Osteocyte (in vitro differentiated cells): ENCODE measurements at places on chromosomes 2 and 18. TPM values are rescaled to one million over a fixed set of nuclear protein-coding genes. Genes with fewer than 3 reads are reported as not detected.

DNA sequence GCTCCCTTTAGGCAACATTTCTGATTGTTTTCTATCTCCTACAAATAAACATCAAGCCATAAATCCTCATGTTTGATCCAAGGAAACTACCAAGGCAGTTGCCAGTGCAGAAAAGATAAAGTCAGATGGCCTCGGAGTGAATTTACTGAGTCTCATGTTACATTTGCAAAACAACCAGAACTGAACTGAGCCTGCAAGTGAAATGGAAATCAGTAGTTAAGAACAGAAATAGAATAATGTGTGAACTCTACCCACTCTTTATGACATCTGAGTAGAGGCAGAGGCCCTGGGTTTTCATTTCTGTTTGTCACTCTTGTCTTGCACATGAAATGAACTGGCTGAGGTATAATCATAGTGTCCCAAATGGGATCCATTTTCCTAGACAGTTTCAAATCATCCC, 20.4 kb upstream of the DAPL1 start:
- no peaks in the 10 kb centered on the region for H3K27me3 ChIP-seq
- no peaks in the 10 kb centered on the region for H3K36me3 ChIP-seq
- no peak overlapping the region for H3K4me3 ChIP-seq

GRCh38 chr2:37604716-37605115, 66.7 kb downstream of the CDC42EP3 start:
- peaks cover 5% of the 10 kb centered on the region for H3K36me3 ChIP-seq
- H3K4me1 ChIP-seq: peaks cover 14% of the 10 kb centered on the region
- H3K27me3 ChIP-seq: no peaks in the 10 kb centered on the region

CABLES1 gene
- 50.9 and 51.2 TPM in 2 replicates for total RNA-seq

GRCh38 chr18:44715842-44716241, 35.2 kb downstream of the SETBP1 start:
- peak overlapping the region; percentile 65 for H3K27ac ChIP-seq
- H3K36me3 ChIP-seq: peaks cover 53% of the 10 kb centered on the region
- no peak for DNase-seq
- no peaks in the 10 kb centered on the region for H3K27me3 ChIP-seq
- no peak overlapping the region for H3K4me3 ChIP-seq

GRCh38 chr2:53960476-53960875, 10.3 kb downstream of the PSME4 start:
- no peak overlapping the region for H3K4me3 ChIP-seq
- peaks cover 31% of the 10 kb centered on the region for H3K4me1 ChIP-seq
- DNase-seq: no peak
- no peaks in the 10 kb centered on the region for H3K27me3 ChIP-seq

GRCh38 chr18:33711514-33711913, 133.5 kb downstream of the ASXL3 start:
- no peak overlapping the region for H3K4me3 ChIP-seq
- peaks cover 16% of the 10 kb centered on the region for H3K36me3 ChIP-seq
- no peak overlapping the region for H3K27ac ChIP-seq
- no peaks in the 10 kb centered on the region for H3K27me3 ChIP-seq

- no peak overlapping the region for H3K27ac ChIP-seq
- peaks cover 10% of the 10 kb centered on the region for H3K4me1 ChIP-seq
- no peaks in the 10 kb centered on the region for H3K36me3 ChIP-seq
- peak; percentile 86 for DNase-seq
- H3K4me3 ChIP-seq: peak overlapping the region; percentile 60
Observed at GRCh38 chr2:73291093-73291460, 2.3 kb downstream of the EGR4 start.

DNA sequence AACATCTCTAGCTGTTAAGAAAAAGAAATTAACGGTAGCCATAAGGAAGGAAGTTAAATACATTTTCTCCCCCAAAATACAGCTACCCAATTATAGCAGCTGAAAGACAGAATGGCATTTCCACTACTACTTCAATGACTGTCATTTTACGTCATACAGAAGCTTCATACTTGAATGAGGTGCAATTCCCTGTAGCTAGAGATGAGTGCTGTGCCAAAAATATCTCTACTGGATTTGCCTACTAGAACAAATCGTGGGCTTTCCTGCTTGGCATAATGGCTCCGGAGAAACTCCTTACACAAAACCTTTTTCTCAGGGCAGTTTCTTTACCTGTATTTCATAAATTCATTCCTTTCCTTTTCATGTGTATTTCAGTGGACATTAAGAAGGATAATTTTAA, 36.3 kb upstream of the NRXN1 start:
- H3K27me3 ChIP-seq: no peaks in the 10 kb centered on the region
- no peaks in the 10 kb centered on the region for H3K36me3 ChIP-seq
- DNase-seq: no peak
